Stimulated activated CD4-positive, alpha-beta T cell treated with anti-CD3 and anti-CD28 coated beads, TNF-alpha, amount 100 ng/mL, for 24 hours (primary cell): ENCODE measurements at places on chromosomes 2 and 18.

GRCh38 chr2:233075141-233075965 is 15.2 kb downstream of the INPP5D start:
- no peak for DNase-seq

- no peak for DNase-seq
These were observed 416.7 kb downstream of the THSD7B start for GRCh38 chr2:137182071-137182470.

DNA sequence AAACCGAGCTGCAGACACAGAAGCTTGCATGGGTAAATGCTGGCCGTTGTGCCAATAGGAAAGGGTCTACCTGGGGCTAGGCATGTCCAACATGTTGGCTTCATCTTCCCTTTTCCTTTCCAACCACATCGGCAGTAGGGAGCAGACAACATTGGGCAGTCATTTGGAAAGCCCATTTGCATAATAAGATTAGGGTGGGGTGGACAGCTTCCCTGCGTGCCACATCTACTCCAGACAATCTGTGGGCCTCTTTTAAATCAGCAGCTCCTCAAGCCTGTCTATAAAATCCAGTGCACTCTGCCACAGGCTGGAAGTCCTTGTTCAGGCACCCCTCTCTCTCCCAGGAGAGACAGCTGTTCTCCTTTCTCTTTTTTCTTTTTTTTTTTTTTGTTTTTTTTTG is 203.6 kb upstream of the KYNU start:
- DNase-seq = no peak

- no peak for DNase-seq
These were observed 16.0 kb upstream of the MARCHF4 start for GRCh38 chr2:216388046-216388884.

DNA sequence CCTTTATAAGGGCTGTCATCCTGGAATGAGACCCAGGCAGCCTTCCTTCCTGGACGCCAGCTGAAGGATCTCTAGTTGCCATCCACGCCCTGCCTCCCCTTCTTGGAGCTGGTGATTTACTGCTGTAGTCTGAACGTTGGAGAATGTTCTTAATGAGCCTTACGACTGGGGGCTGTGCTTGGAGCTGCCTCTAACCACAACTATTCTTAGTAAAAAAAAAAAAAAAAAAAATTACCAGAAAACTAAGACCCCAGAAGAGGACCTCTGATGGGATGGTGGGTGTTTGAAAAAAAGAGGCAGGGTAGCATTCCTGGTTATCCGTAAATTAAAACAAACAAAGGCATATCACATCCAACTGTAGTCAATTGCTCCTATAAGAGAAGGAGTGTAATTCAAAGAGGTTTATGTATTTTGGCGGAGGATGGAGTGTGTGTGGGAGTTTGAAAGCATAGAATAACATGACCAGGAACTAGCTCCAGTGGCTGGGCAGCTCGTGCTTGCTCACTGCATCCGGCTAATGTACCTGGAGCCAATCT is 105.4 kb downstream of the QPCT start:
- DNase-seq = no peak

DNA sequence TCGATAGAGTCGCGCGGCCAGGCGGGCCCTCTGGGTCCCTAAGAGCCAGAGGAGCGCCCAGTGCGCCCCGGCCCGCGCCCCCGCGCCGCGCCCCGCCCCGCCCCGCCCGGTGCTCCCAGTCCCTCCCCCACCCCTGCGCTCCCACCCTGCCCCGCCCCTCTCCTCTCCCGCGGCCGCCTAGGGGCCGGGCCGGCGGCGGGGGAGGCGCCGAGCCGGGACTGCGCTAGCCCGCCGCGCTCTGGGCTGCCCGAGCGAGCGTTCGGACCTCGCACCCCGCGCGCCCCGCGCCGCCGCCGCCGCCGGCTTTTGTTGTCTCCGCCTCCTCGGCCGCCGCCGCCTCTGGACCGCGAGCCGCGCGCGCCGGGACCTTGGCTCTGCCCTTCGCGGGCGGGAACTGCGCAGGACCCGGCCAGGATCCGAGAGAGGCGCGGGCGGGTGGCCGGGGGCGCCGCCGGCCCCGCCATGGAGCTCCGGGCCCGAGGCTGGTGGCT is at the start of gene GPC1:
Gene GPC1 (plus strand): TSS at position 207 of the 491 bp plus-strand sequence. CDS start 256 bp downstream, at position 463.
- DNase-seq = no peak

GRCh38 chr2:37645362-37645761 is 26.1 kb downstream of the CDC42EP3 start:
- DNase-seq = no peak

DNA sequence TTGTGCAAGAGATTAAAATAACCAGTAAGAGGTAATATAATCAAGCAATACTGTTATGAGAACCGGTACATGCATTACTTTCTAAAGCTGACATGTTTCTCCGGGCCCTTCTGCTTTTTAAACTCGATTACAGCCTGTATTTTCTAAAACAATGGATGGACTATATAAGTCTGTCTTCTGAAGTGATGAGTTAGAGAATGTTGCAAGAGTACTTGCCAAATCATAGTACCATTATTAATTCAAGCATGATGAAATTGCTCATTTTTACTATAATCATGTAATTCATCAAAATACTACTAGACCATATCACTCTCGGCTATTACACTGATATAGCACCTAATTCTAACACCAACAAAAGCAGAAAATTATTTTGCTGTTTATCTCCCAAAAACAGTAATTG is 1240.3 kb upstream of the ACVR2A start:
- DNase-seq = no peak

GRCh38 chr2:197156771-197157170 is 153.8 kb downstream of the ANKRD44 start:
- DNase-seq = no peak

GRCh38 chr2:9333591-9334171 is 89.6 kb downstream of the ITGB1BP1 start:
- DNase-seq = no peak

GRCh38 chr2:143581134-143581533 is 451.9 kb downstream of the ARHGAP15 start:
- no peak for DNase-seq

- DNase-seq = no peak
These were observed 75.3 kb downstream of the NFATC1 start for GRCh38 chr18:79471046-79471445.

GRCh38 chr2:15979759-15980604 is 39.6 kb downstream of the MYCN start:
- DNase-seq = no peak

GRCh38 chr18:21914739-21915319 is 174.2 kb downstream of the MIB1 start:
- no peak for DNase-seq

- no peak for DNase-seq
These were observed 3.3 kb downstream of the TNP1 start for GRCh38 chr2:216856406-216857065.

DNA sequence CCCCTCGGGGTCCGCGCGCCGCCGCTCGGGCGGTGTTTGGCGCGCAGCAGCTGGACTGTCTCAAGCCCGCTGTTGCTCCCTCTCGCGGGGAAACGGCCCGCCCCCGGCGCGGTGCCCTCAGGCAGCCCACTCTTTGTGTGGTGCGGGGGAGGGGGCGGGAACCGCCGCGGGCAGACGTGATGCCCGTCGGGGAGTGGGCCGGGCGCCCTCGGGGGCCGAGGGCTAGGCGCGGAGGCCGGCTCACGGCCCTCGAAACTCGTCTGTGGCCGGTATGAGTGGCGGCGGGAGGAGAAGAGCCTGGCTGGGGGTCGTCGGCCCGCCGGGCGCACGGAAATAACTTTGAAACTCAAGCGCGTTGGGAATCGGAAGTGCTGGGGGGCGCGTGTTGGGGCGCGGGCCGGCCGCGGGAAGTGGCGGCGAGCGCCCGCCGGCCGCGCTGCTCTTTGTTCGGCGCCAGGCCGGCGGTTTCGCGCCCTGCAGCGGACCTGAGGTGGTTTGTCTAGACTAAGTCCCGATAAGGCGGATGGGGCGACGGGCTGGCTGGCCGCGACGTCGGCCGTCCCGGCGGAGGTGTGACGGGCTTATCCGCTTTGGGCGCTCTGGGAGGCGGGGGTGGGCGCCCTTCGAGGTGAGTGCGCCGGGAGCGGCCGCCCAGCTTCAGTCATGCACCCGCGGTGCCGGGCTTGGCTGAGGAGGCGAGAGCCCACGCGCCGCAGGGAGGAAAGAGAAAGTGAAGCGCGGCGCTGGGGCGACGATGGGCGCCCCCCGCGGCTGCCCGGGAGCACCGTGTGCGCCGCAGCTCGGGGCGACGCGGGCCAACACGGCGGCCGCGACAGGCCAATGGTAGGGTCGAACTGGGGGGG is 679 bp downstream of the PTMA start:
- DNase-seq = no peak

- DNase-seq = no peak
These were observed 119.1 kb downstream of the PTGR3 start for GRCh38 chr18:75089748-75090327.

GRCh38 chr2:113053666-113054065 is 999 bp upstream of the IL36B start:
- no peak for DNase-seq

DNA sequence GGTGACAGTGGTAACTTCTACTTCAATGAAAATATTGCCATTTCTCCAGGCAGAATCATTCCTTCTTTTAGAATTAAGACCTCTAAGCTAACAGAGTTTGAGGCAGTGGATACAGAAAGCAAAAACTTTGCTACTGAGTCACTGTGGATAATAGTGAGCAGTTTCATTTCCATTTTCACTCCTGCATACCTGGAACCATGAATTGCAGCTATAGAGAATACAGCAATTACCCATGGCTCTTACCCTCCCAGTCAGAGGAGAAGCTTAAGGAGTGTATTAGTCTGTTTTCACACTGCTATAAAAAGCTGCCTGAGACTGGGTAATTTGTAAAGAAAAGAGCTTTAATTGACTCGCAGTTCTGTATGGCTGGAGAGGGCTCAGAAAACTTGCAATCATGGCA is 531.4 kb upstream of the CNTNAP5 start:
- DNase-seq = no peak

GRCh38 chr2:162244541-162245031 is 1.3 kb upstream of the FAP start:
- DNase-seq = no peak

- DNase-seq = no peak
These were observed 234.3 kb downstream of the OSR1 start for GRCh38 chr2:19124135-19124534.

DNA sequence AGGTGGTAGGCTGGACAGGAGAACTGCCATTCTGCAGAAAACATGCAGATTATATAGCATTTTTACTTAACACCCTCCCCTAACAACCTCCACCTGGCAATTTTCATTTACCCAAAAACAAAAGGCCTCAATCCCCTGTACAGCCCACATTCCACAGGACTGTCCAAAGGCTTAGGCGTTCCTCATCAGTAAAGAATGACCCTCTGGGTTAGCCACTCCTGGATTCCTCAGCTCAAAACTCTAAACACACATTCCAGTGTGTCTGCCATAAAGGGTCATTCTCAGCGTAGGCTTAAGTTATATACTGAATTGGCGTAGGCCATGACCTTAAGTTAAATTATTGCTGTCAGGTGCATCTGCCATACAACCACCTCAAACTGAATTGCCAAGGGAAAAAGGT is 261.8 kb upstream of the CHAC2 start:
- no peak for DNase-seq

- DNase-seq = no peak
These were observed 73.4 kb downstream of the TWIST2 start for GRCh38 chr2:238921259-238921658.

GRCh38 chr18:46622999-46623398 is 34.0 kb downstream of the LOXHD1 start:
- no peak for DNase-seq

GRCh38 chr2:40201425-40201824 is 250.5 kb downstream of the SLC8A1 start:
- no peak for DNase-seq

DNA sequence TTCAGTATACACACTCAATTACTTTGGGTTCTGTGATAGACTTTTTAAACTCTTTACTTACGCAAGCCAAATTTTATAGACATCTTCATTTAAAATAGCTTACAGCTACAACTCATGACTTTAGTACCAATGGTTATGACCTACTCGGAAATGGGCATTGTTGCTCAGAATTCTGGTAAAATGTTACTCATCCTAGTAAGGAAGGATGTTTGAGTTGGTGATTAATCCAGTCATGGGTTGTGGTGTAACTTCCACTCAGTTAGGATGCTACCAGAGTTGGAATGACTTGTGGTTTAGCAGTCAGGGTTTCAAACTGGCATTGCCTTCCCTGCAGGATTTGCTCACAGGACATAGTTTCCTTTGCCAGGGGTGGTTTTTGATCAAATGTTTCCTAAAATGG is 7.4 kb upstream of the NPC1 start:
- DNase-seq = no peak

DNA sequence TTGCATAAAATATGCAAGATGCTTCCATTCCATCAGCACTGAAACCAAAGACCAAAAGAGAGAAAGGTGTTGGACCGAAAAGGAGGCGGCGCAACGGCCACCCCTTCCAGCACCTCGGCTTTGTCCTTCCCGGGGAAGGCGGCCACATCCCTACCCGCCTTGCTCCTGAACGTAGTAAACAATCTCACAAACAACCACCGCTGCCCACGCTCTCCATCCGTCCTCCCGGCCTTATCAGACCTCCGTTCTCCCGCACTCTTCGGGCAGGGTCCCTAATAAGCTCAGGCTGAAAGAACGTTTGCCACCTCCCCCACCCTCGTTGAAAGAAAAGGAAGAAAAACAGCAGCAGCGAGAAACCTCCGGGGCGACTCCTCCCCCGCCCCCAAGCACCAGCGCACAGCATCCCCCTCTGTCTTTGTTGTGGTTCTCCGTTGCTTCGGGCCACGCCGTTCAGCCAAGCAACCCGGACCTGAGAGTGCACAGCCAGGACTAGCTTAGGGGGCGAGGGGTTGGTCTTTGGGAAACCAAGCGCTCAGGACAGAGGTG is 4.4 kb downstream of the EVX2 start:
- DNase-seq = no peak
